ENCODE measurements at places on chromosomes 4 and X.

DNA sequence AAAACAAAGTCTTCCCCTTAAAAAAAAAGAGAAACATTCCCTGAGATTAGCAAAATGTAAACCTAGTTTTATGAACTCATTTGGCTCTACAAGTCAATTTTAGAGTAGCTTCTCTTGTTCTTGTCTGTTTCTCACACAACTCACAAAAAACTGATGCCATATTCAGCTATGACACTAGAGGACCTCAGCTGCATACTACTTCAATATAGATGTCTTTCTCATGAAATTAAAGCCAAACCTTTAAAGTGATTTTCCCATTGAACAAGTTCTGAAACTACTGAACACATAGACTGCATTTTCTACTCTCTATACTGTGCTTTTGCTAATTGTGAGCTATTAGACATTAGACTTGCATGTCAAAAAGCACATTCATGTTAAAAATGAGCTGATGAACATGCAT, 49.8 kb downstream of the TBCK start:
- peak; percentile 40 for DNase-seq

DNA sequence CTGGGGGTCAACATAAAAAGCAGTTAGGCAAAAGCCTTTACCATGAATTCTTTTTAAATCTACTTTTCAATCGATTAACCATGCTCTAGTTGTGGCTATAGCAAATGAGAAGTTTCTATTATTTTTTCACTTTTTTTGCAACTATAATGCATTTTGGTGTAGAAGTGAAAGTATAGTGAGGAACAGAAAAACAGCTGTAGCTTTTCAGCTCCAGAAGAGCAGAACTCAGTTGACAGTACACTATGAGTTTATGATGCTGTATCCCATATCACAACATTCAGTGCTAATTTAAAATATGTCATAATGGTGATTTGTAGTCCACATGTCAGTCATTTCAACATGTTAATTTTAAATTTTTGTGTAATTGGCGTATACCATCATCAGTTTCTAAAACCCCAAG, 8.7 kb upstream of the MUC7 start:
- DNase-seq = no peak

DNA sequence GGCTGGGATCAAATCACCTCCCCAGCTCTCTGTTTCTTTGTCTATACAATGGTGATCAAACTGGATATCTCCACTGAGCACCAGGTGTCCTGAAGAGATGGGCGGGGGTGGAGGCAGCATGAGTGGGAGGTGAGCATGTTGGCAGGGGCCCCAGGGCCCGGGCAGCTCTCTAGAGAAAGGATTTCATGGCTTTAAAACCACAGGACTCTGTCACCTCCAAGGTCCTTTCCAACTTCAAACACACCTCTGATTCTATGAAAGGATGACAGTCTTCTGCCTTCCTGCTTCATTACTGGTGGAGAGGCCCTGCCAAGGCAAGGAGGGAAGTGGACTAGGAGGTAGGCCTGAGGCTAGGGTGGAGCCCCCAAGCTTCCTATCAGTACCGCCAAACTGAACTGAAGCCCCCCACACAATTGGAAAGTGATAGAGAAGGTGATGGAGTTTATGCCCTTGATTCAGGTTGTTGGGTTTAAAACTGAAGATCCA, 38.6 kb downstream of the TRIM2 start:
- no peak for DNase-seq

GRCh38 chr4:170425521-170426143, 335.9 kb upstream of the AADAT start:
- no peak for DNase-seq

GRCh38 chr4:65665771-65666523, 4.3 kb downstream of the EPHA5 start:
- DNase-seq = peak; percentile 17

DNA sequence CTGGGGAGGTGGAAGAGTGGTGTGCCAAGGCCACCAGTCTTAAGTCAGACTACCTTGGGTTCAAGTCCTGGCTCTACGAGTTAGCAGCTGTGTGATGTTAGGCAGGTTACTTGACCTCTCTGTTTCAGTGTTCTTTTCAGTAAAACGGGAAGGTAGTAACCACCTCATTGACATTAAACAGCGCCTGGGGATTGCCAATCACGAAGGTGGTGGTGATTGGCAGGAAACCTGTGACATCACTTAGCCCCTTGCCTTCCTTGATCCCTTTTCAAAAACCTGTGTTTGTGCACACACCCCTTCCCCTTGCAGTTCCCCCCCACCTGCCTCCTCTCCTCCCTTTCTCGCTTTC, 7.6 kb downstream of the KLF3 start:
- no peak for DNase-seq
